D721Med (cell line): ENCODE measurements at places on chromosomes 3 and 15.

- DNase-seq, result no peak
These were observed 144.2 kb downstream of the LRTM1 start for GRCh38 chr3:54783611-54784010.

- DNase-seq, result no peak
These were observed 344.4 kb downstream of the CADM2 start for GRCh38 chr3:85303156-85303555.

DNA sequence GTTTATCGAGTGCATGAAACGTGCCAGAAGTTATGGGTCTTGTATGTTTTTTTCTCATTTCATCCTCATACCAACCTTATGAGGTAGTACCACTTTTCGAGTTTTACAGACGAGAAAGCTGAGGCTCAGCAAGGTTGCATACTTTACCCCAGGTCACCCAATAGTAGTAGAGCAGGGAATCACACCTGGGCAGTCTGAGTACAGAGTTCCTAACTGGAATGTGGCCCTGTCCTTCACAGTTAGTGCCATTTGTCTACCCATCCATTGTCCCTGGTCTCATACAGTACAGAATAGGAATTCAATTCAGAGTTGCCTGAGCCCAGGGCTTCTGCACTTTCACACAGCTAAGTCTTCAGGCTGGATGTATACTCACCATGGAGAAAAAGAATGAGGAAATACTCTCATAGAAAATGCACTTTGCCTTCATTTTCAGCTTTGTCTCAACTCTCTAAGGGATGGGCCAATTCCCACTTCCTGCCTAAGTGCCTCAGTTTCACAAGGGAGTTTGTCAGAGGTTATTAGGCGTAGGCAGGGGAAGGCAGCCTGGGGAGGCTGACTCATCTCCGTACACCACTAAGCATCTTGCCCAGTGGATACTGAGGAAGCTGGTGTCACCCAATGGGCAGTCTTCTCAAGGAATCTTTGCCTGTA, 93.2 kb downstream of the TMEM212 start:
- no peak for DNase-seq

DNA sequence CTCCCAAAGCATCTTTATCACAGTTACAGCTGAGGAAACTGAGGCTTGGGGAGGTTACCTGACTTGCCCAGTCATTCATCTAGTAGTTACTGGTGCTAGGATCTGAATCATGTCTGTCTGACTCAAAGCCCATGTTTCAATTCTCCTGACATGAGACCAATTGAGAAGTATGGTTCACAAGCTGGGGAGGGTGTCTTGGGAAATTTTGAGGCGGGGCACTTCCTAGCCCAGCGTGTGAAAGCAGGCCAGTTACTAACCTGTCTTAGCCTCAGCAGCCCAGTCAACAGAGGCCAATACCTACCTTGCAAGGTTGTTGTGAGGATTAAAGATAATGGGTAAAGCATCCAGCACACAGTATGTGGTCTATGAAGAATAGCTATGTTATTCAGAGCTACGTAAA, 37.0 kb downstream of the CLDN18 start:
- no peak for DNase-seq

DNA sequence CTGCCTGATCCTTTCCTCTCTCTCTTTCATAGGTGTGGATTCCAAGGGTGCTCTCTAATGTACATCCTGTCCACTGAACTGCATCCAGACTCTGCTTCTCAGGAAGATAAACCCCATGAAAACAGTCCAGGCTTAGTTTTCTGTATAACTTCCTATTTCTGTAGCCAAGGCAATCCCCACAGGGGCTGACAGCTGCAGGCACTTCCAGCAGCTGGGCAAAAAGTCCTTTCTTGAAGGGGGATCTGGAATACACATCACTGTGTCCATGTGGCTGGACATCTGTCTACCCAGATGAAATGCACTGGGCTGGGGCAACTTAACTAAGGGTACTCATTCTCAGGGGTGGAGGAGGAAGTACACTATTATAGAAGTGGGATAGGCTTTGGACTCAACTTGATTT, 72.2 kb downstream of the NR1D2 start:
- no peak for DNase-seq

DNA sequence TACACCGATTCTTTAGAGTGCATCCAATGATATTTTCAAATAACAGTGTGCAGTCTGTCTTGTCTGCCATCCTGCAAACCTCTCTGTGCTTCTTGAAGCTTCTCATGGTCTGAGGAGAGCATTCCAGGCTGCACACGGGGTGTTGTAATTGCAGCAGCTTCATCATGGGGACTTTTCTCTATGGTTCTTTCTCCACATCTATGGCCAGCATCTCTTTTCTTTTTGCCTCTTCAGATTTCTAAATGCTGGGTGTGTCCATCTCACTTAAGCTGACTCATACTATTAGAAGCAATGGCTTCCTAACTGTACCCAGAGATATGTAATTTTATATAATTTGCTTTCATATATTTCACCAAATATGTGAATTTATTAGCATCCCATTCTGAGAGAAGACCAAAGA, 63.8 kb upstream of the EPHB3 start:
- DNase-seq, result no peak

DNA sequence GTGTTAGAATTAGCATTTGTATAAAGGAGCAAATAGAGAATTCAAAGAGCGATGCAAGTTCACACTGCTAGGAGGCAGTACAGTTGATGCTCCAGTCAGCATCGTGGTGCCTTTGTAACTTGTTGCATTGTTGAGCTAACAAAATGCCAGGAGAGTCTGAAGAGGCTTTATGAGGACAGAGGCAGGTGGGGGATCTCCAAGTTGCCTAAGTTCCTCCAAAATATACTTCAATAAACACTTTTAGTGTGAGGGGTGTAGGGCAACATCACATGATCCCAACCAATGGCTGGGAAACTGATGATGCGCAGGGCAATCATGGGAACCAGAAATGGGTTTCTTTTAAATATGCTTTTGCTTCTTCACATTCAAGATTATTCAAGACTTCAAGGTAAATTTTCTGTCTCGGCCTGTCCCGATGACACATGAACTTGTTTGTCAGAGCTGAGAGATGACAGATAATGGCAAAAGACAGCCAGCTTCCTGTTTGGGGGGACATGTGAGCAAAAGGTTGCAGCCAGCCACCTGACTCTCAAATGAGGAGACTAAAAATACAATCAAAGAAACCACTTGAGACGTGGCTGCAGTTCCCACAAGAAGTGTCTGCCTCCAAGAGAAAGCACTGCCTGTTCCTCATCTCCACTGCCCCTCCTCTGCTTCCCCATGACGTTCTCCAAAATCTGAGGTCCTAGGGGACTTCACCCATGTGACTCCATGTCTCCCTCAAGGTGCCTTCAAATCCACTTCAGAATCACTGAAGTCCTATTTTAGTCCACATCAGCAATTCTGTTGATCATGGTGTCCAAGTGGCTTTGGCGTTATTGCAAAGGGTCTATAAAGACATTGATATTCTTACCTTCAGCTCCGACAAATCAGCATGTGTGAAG, 39.3 kb downstream of the KLHL6 start:
- DNase-seq, result no peak

- no peak for DNase-seq
These were observed 32.0 kb upstream of the GBE1 start for GRCh38 chr3:81793410-81793809.

- no peak for DNase-seq
These were observed 160.8 kb upstream of the TLE3 start for GRCh38 chr15:70258369-70259027.

GRCh38 chr3:120459196-120459595, 8.4 kb upstream of the FSTL1 start:
- no peak for DNase-seq

DNA sequence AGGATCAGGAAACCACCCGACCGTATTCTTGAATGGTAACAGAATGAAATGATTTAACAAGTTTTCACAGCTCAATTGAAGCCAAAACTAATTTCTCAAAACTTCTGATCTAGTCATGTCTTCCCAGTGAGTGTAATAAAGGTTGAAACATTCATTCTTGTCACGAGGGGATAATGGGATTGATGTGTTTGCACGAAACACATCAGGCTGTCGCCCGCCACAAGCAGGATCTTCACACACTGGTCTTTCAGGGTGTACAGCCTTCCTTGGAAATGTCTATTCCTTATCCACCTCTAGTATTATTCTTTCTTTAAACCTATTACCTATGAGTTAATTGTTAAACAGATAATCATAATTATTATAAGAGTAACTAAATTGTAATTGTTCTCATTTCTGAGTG, 94.3 kb downstream of the KCNAB1 start:
- no peak for DNase-seq

- no peak for DNase-seq
These were observed 27.7 kb downstream of the CRTC3 start for GRCh38 chr15:90557186-90558084.

DNA sequence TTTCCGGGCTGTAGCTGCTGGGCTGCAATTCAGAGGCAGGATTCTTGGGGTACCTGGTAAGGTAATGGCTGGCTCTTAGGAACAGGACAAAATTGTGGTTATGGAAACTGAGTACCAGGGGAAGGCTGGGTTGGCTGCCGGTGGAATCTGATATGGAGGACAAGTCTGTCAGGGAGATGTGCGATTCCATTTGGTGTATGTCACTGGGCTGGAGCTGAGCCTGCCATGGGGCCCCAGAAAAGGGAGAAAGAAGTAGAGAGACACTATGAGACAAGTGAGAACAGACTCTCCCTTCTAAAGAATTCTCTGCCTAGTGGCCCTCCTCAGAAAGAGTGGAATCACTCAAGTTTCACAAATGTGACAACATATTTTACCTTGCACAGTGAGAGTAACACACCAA, 368.2 kb upstream of the ROPN1 start:
- DNase-seq, result no peak

DNA sequence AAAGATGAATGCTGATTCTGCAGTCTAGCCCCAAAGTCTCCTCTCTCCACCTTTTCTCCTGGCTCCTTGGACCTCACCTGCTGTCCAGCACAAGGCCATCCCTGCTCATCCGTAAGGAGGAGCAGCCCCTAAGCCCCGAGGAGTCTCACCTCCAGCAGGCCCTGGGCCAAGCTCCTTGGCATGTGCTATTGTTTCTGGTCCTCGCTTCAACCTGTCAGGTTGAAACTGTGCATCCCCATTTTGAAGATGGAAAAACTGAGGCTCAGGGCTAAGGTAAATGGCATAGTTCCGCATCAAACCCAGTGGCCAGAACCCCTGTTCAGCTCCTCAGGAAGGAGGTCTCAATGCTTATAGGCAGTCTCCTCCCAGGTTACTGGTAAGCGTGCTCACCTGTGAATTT, 26.1 kb downstream of the CHDH start:
- DNase-seq, result no peak

DNA sequence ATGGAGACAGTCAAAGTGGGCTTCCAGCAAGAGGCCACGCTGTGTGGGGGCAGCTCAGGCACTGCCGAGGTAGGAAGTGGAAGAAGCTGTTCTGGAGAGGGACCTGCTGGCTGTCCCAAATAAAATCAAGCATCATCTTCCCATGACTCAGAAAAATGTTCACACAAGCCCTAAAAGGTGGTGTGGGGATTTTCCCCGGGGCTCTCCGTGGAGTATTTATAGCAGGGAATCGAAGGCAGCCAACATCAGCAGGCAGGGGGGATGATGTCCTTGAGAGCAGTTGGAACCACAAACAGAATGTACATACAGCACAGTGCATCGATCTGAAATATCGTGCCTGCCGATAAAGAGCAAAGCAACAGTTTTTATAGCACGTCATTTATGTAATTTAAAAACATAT, 27.6 kb downstream of the PRR23E start:
- no peak for DNase-seq

GRCh38 chr3:152376351-152377183, 107.8 kb downstream of the MBNL1 start:
- DNase-seq, result no peak

DNA sequence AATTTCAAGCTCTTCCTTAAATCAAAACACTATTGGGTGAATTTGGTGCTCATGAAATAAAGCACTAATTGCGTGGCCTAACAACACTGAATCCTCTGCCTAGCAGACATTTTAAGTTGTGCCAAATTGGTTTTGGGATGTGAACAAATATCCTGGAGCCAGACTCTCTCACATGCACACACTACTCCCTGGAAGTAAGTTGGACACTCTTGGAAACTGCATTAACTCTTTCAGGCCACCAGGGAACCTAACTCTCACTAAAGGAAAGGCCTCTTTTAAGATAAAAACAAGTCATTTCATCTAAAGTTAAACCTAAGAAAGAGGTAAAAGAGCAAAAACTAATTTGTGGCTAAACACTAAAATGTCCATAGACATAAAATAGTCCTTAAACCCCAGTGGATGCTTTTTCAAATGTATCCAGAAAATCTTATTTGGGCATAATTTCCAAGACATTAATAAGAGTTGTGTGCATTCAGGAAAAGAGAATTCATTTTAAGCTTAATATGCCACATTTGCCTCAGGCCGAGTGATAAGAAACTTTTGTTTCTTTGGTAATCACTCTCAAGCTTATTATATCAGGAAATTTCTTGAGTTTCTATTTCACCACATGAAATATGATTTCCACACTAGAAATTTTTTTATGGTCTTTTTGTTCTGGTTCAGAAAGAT, 61.8 kb downstream of the ZBTB20 start:
- no peak for DNase-seq

DNA sequence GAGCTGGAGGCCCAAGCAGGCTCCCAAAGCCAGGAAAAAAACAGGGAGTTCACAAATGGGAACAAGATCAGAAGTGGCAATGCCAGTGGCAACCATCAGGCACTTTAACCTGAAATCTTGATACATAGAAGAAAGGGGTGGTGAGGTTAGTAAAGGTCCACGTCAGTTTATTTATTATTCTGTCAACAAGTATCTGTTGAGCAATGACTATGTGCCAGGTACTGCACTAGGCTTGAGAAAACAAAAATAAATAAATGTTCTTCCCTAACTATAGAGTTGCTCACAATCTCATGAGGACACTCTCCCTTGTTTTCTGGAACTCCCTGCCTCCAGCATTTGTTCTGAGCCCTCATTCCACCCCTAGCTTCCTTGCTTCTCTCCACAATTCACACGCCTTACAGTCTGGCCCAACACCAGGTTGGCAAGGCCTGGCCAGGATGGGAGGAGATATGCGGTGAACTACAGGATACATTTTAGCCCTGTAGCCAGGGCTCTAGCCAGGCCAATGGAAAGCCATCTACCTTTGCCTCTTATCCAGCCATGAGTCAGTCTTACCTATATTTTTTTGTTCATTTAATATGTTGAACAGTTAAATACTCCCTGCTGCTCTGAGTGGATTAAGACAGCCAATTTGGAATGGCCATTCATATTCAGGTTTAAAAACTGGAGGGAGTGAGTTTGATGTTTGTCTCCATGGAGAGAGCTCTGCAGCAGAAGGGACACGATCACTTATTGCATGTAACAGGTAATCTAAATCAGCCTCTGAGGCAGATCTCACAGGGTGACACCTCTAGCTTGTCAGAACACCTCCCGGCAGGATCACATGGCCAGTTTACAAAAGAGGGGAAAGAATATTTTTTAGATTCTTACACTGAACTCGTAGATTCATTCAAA, 161.9 kb upstream of the ATP11B start:
- no peak for DNase-seq

DNA sequence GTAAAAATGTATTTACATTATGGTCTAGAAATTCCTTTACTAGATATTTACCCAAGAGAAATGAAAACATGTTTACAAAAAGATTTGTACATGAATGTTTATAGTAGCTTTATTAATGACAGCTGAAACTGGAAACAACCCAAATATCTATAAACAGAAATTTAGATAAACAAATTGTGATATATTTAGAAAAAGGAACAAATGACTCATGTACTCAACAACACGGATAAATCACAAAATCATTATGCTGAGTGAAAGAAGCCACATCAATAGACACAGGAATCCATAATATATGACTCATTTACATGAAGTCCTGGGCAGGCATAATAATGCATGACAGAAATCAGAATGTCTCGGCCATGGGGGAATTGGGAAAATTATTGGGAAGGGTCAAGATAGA, 1020.2 kb downstream of the SQOR start:
- DNase-seq, result no peak
